DND-41 (cell line): ENCODE measurements at places on chromosomes 3 and 15.
A peak's percentile ranks its signal among the peaks of the same experiment; 100 is the strongest.

DNA sequence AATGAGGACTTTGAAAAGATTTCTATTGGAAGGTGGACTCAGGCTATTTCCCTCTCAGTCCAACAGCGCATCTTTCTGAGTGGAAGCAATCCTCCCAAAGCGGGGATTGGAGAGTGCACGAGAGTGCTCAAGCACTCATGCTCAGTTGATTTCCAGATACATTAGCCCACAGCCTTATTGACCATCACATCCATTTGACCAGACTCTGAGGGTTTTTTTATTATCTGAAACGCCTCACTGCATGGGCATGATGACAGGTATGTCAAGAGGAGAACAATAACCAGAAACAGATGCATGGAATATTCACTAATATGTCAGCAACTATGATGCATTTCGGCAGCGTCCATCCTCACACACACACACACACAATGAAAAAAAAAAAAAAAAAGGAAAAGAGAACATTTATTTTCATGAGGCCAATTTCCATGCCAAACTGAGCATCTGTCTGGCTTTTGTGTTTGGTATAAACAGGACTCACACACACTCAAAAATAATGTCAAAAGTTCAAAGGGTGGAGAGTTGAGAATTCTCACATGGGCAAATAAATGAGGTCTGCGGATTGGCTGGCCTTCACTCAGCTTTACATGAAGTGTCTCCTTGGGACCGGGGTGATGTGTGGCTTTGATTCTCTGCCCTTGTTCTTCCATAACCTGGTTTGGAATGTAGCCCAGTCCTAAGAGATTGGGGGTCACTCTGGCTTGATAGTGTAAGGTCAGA lies 371.6 kb downstream of the MCTP2 start:
- H3K4me1 ChIP-seq = peaks cover 6% of the 10 kb centered on the region
- H3K27me3 ChIP-seq = peaks cover 51% of the 10 kb centered on the region
- H3K27ac ChIP-seq = no peak overlapping the region
- no peak for DNase-seq
- no peaks in the 10 kb centered on the region for H3K36me3 ChIP-seq

GRCh38 chr3:52055537-52056351 lies 627 bp downstream of the DUSP7 start:
- peak overlapping the region; percentile 71 for H3K27ac ChIP-seq
- peaks cover 39% of the 10 kb centered on the region for H3K36me3 ChIP-seq
- peaks cover 49% of the 10 kb centered on the region for H3K4me1 ChIP-seq
- DNase-seq = peak; percentile 48
- no peaks in the 10 kb centered on the region for H3K27me3 ChIP-seq

GRCh38 chr3:98994128-98994762 lies 92.8 kb upstream of the DCBLD2 start:
- H3K27me3 ChIP-seq = peaks cover 14% of the 10 kb centered on the region
- H3K4me3 ChIP-seq = no peak overlapping the region
- no peak overlapping the region for H3K27ac ChIP-seq
- H3K4me1 ChIP-seq = no peaks in the 10 kb centered on the region

- no peaks in the 10 kb centered on the region for H3K27me3 ChIP-seq
- no peaks in the 10 kb centered on the region for H3K36me3 ChIP-seq
- no peak for DNase-seq
- no peak overlapping the region for H3K4me3 ChIP-seq
Measured at GRCh38 chr15:85941186-85941855, 138.3 kb upstream of the AGBL1 start.

GRCh38 chr3:152148579-152148978 lies 120.2 kb upstream of the MBNL1 start:
- DNase-seq = no peak
- no peak overlapping the region for H3K27ac ChIP-seq
- no peaks in the 10 kb centered on the region for H3K4me1 ChIP-seq
- no peaks in the 10 kb centered on the region for H3K27me3 ChIP-seq
- no peaks in the 10 kb centered on the region for H3K36me3 ChIP-seq

- no peak overlapping the region for H3K4me3 ChIP-seq
- no peak overlapping the region for H3K27ac ChIP-seq
- H3K36me3 ChIP-seq = no peaks in the 10 kb centered on the region
- no peak for DNase-seq
- H3K4me1 ChIP-seq = no peaks in the 10 kb centered on the region
Measured at GRCh38 chr15:58221591-58222241, 83.5 kb downstream of the AQP9 start.

DNA sequence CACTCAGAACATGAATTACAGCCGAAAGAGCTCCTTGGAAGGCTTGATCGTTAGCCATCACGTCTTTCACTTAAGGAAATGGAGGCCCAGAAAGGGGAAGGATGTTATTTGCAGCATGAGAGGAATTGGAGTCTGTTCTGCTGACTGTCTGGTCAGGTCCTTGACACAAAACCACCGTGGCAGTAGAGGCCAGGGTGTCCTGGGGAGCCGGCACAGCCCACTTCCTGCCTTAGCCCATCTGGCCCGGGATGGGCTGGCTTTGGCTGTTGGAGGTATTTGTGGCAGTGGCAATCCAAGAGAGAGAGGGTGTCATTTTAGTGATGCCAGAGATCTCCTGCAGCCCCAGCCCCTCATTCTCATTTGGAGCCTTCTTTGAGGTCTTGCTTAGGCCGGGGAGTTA lies 37.4 kb downstream of the ST6GAL1 start:
- no peaks in the 10 kb centered on the region for H3K4me1 ChIP-seq
- no peak overlapping the region for H3K27ac ChIP-seq
- no peaks in the 10 kb centered on the region for H3K27me3 ChIP-seq
- no peak for DNase-seq

GRCh38 chr3:171286580-171287249 lies 173.5 kb downstream of the TNIK start:
- H3K4me1 ChIP-seq = no peaks in the 10 kb centered on the region
- H3K36me3 ChIP-seq = no peaks in the 10 kb centered on the region
- no peak overlapping the region for H3K27ac ChIP-seq

DNA sequence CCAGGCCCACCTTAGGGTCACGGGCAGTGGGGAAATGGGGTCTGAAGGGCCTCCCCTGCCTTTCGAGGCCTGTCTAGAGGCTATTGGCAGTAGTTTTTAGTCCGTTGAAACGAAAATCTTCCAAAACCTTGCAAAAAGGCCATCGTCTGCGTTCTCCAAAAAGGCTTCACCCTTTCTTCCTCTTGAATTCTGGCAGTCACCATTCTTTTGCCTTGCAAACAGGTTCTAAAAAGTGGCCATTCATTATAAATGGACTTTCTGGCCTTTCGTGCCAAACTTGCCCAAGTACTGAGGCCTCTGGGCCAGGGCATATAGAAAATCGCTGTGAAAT lies 367 bp upstream of the TARS3 start:
- DNase-seq = no peak
- H3K27me3 ChIP-seq = no peaks in the 10 kb centered on the region
- no peak overlapping the region for H3K27ac ChIP-seq
- peaks cover 20% of the 10 kb centered on the region for H3K4me1 ChIP-seq

GRCh38 chr3:133992951-133993620 lies 36.6 kb downstream of the SLCO2A1 start:
- peaks cover 7% of the 10 kb centered on the region for H3K27me3 ChIP-seq
- no peaks in the 10 kb centered on the region for H3K36me3 ChIP-seq
- no peak overlapping the region for H3K4me3 ChIP-seq
- no peak for DNase-seq

DNA sequence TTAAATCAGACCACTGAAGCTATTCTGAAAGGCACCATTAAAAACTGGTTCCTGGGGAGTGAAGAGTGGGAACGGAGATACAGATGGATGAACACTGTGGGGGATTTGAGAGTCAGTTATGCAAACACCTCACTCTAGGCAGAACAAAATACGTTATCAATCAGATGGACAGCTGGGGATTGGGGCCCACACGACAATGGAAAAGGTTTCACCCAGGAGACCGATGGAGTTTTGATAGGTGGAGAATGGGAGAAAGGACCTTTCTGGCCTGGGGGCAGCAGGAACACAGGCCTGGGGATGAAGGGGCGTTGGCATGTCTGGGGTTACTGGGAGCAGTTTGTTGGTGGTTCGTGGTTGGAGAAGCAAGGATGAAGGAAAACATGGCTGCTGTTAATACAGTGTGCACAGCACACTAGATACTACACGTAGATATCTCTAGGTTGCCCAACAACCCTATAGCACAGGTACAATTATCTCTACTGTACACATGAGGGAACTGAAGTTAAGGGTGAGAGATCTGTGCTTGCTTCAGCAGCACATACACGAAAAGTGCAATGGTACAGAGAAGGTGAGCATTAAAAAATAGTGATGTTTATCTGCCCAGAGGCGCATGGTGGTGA lies 16.5 kb downstream of the ST6GAL1 start:
- peaks cover 9% of the 10 kb centered on the region for H3K27me3 ChIP-seq
- H3K36me3 ChIP-seq = no peaks in the 10 kb centered on the region
- H3K27ac ChIP-seq = no peak overlapping the region
- no peak for DNase-seq
- no peak overlapping the region for H3K4me3 ChIP-seq
- no peaks in the 10 kb centered on the region for H3K4me1 ChIP-seq

DNA sequence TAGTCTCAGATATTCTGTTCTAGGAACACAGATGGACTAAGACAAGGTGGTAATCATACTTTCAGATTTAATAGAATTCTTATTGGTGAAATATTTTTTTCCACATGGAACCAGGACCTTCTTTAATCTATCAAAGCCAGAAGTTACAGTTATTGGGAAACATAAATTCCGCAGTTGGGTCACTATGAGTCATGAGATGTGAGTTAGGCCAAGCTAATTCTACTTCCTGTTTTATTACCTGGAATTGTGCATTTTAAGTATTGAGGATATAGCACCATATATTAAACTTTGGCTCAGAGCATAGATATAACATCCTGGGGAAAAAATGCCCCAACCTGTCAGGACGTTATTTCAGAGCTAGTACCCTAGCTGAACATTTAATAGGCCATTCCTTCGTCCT lies 96.4 kb upstream of the P3H2 start:
- no peaks in the 10 kb centered on the region for H3K36me3 ChIP-seq
- no peaks in the 10 kb centered on the region for H3K27me3 ChIP-seq
- H3K4me1 ChIP-seq = no peaks in the 10 kb centered on the region
- no peak overlapping the region for H3K4me3 ChIP-seq
- no peak overlapping the region for H3K27ac ChIP-seq
- no peak for DNase-seq

DNA sequence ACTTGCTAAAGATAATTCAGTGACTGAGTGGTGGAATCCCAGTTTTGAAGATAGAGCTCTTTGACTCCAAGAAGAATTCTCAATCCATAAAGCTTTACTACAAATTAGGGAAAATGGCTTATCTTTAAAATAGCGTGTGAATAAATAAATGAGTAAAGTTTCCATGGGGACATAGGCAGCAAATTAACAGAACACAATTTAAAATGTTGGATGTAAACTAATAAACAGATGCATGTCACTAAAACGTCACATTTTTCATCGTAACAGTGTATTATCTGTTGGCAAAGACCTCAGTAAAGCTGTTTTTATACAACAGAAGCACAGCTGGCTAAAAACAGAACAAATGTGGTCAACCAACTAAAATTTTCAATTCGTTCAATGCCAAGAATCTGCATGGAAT lies 913.9 kb upstream of the CFAP20DC start:
- peaks cover 27% of the 10 kb centered on the region; the same call in 1 of the 2 replicates for H3K36me3 ChIP-seq
- no peak overlapping the region for H3K4me3 ChIP-seq
- no peaks in the 10 kb centered on the region for H3K4me1 ChIP-seq
- no peak overlapping the region for H3K27ac ChIP-seq
- no peaks in the 10 kb centered on the region for H3K27me3 ChIP-seq

DNA sequence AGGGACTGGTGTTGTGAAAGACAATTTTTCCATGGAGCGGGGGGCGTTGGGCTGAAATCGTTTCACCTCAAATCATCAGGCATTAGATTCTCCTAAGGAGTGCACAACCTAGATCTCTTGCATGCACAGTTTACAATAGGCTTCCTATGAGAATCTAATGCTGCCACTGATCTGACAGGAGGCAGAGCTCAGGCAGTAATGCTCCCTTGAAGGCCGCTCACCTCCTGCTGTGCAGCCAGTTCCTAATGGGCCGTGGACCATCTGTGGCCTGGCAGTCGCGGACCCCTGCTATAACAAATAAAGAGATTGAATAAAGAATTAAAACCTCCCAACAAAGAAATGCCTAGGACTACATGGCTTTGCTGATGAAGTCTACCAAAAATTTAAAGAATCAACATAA lies 25.3 kb upstream of the ANKRD28 start:
- DNase-seq = no peak
- H3K27ac ChIP-seq = no peak overlapping the region

GRCh38 chr15:81856634-81857026 lies 189.2 kb downstream of the MEX3B start:
- no peaks in the 10 kb centered on the region for H3K36me3 ChIP-seq
- no peaks in the 10 kb centered on the region for H3K27me3 ChIP-seq
- no peak overlapping the region for H3K27ac ChIP-seq
- no peak for DNase-seq

DNA sequence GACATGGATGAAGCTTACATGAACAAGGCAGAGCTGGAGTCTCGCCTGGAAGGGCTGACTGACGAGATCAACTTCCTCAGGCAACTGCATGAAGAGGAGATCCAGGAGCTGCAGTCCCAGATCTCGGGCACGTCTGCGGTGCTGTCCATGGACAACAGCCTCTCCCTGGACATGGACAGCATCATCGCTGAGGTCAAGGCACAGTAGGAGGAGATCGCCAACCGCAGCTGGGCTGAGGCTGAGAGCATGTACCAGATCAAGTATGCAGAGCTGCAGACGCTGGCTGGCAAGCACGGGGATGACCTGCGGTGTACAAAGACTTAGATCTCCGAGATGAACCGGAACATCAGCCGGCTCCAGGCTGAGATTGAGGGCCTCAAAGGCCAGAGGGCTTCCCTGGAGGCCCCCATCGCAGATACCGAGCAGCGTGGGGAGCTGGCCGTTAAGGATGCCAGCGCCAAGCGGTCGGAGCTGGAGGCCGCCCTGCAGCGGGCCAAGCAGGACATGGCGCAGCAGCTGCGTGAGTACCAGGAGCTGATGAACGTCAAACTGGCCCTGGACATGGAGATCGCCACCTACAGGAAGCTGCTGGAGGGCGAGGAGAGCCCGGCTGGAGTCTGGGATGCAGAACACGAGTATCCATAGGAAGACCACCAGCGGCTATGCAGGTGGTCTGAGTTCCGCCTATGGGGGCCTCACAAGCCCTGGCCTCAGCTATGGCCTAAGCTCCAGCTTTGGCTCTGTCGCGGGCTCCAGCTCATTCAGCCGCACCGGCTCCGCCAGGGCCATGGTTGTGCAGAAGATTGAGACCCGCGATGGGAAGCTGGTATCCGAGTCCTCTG lies 77.6 kb downstream of the CLDN11 start:
- H3K27ac ChIP-seq = no peak overlapping the region
- no peak for DNase-seq
- no peak overlapping the region for H3K4me3 ChIP-seq
- no peaks in the 10 kb centered on the region for H3K27me3 ChIP-seq

- H3K27ac ChIP-seq = no peak overlapping the region
- no peak for DNase-seq
- H3K4me1 ChIP-seq = no peaks in the 10 kb centered on the region
- peaks cover 9% of the 10 kb centered on the region for H3K27me3 ChIP-seq
- no peaks in the 10 kb centered on the region for H3K36me3 ChIP-seq
Measured at GRCh38 chr3:186751480-186751879, 31.9 kb upstream of the EIF4A2 start.

- DNase-seq = no peak
- no peaks in the 10 kb centered on the region for H3K4me1 ChIP-seq
- no peaks in the 10 kb centered on the region for H3K36me3 ChIP-seq
- no peak overlapping the region for H3K27ac ChIP-seq
- no peak overlapping the region for H3K4me3 ChIP-seq
Measured at GRCh38 chr15:94875550-94875949, 644.2 kb downstream of the MCTP2 start.

- no peaks in the 10 kb centered on the region for H3K27me3 ChIP-seq
- H3K4me1 ChIP-seq = no peaks in the 10 kb centered on the region
- DNase-seq = no peak
- H3K27ac ChIP-seq = no peak overlapping the region
Measured at GRCh38 chr3:40939741-40940130, 259.6 kb upstream of the CTNNB1 start.
